ENCODE measurements at places on chromosomes 1 and 21.

DNA sequence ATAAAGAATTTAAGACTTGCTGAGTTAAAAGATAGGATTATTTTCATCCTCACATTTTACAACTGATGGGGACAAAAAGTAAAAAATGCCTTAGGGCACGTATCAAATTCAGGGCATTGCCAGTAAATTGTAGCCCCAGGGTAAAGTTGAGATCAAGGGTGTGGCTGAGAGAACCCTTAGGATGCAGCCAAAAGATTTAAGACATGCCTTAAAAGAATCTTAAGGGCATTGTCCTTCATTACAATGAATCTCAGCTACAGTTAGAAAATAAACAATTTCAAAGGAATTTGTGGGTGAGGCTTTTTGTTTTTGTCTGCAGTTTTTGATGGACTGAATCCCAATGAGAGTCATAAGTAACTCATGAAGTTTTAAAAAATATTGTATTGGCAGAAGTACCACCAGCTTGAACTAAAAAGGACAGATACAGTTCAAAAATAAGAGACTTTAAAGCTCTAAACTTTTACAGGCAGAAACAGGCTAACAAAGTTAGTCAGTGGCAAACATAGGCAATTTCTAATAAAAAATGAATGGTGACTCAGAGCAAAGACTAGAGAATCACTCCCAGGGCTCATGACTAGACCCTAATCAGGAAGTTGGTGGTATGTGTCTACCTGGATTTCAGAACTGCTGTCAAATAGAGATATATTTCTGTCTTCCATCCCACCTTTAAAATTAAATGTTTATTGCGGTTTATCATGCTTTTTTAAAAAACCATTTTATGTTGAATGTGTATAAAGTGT is 165.1 kb upstream of the SNX7 start:
- no peak for DNase-seq

DNA sequence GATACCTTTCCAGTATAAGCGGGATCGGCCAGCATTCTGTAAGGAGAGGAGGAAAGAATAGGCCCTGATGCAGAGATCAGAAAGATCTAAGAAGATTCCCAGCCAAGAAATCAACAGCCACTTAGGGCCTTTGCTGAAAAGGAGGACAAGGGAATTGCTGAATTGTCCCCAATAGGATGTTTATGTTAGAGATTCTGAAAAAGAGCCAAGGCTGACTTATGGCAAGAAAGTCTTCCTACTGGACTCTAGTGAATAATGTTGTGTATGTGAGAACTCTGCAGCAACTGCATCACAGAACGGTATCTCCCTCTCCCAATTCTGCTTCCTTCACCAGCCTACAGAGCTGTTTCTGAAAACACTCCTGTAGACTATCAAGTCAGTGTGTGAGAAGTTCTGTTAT is 298.0 kb upstream of the CXADR start:
- no peak for DNase-seq

- no peak for DNase-seq
Observed at GRCh38 chr1:70164350-70164749, 41.0 kb downstream of the LRRC40 start.

DNA sequence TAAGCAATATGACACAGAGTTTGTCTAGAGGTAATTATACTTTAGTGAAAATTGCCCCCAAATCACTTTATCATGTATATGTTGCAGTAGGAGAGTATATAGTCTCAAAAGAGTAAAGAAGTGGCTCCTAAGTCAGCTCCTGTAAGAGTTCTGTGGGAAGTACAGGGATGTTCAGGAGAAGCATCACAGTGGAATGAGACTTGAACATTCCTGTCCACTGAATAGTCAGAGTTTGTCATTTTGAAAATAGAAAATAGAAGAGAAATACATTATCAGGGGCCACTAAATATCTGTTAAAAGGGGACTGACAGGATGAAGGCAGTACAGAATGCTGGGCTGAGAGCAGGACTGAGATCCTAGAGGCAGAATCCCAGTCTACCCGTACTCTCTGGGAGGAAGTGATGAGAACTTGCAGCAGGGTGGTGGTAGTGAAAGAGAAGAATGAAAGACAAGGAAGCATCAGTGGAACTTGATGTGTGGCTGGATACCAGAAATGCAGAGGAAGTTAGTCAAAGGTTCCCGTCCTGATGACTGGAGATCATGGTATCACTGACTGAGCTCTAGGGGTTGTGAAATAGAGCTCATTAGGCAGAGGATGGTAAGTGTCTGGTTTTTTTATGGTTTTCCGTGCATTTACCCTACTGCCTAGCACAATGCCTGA is 153.4 kb downstream of the FMN2 start:
- no peak for DNase-seq

- no peak for DNase-seq
Observed at GRCh38 chr1:3159121-3159520, 90.1 kb downstream of the PRDM16 start.

DNA sequence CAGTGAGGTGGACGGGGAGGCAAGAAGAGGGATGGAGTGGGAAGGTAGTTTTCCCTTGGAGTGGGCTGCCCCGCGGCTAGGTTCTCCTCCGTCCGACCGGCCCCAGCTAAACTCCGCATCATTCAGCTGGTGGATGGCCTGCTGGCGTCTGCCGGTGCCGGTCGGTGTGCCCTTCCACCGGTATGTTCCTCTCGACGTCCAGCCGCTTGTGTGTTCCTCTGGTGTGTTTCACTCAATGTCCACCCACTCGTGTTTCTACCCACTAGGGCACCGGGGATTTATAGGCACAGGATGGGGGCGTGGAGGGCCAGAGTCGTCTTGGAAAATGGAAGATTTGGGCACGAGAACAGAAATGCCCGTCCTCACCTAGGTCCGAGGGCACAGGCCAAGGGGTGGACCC is 931.7 kb upstream of the B3GALT2 start:
- no peak for DNase-seq

DNA sequence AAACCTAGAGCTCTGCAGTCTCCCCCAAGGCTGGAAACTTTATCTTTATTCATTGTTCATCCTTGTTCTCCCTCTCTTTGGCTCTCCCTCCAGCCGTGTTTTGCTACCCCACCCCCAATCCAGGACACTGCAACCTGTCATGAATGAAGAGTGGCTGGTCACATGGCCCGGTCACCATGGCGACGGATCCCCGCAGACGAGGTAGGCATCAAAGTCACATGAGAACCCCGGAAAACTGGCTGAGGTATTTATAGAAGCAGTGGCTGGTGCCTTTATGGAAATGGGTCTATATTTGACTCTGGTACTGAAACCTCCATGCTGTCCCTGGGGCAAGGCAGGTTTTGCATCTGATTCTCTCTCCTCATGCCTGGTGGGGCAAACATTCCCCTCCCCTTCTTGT is 13.4 kb upstream of the SLC6A17 start:
- DNase-seq = peak; percentile 22

- DNase-seq = no peak
Observed at GRCh38 chr1:192476802-192477298, 98.7 kb upstream of the RGS1 start.

DNA sequence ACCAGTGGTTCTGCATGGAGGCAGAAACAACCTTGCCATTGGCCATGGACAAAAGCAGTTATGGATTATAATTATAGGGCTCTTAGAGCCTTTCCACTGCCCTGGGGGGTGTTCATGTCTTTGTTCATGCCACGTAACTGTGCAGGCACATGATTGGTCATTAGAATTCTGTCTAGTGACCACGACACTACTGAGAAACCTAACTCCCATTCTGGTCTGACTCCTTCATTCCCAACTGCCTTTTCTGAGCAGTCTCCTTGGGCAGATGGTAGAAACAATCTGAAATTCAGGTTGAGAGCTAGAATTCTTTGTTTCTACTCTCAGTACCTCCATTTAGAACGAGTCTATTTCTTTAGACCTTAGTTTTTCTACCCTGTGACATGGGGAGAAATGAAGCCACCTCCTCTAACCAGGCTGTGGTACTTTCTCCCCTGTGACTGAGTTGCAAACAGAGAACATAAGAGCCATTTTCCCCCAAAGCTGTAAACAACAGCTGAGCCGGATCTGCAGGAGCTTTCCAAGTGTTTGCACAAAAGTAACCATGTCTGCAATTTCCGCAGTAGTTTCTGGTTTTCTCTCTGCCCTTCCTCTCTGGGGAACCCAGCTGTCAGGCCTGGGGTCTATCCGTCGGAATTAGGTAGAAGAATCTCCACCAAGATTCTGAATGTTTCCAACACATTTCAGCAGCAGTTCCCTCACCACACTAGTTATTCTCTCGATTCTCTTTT is 37.7 kb upstream of the IPO9 start:
- no peak for DNase-seq

GRCh38 chr1:113874012-113874879 is 2.7 kb upstream of the PTPN22 start:
- no peak for DNase-seq

DNA sequence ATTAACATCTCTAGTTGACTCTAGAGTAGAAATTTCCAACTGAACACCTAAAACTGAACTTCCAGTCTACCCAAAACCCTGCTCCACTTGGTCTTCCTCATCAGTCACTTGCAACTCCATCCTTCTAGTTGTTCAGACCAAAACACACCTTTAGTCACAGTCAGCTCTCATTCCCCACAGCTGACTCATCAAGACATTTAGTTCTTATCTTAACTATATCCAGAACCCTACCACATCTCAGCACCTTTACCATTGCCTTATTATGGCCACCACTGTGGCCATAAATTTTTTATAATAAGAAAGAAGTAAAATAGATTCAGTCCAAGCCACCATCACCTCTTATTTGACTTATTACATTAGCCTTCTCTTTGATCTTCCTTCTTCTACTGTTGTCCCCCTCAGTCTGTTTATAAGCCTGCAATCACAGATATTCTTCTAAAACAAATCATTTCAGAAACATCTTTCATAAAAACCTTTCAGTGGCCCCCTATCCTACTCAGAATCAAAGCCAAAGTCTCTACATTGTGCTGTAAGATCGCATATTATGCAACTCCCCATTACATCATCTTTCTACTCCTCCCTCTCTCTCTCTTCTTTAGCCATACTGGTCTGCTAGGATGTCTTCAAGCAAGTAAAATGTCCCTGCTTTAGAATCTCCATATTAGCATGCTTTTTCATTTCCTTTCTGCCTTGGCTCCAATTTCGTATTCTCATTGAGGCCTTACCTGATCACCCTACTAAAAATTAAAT is 275.9 kb downstream of the LRRC40 start:
- DNase-seq = no peak

GRCh38 chr1:22190731-22191130 is 47.8 kb upstream of the WNT4 start:
- no peak for DNase-seq

GRCh38 chr1:20354610-20355009 is 63.9 kb downstream of the VWA5B1 start:
- DNase-seq = no peak

DNA sequence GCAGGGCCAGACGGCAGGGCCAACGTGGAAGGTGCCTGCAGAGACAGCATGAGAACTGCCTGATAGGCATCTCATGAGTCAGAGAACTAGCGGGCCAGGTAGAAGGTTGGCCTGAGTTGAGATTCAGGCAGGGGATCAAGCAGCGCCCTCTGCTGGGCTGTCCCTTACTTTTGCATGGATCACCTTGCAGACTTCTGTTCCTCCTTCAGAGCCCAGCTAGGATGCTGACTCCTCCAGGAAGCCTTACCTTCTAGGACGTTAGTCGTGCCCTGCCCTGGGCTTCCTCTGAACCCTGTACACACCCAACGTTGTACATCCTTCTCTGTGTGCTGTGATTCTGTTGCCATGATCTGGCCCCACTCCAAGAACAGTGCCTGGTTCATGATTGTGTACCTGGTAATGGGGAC is 231.3 kb upstream of the VAMP3 start:
- no peak for DNase-seq

DNA sequence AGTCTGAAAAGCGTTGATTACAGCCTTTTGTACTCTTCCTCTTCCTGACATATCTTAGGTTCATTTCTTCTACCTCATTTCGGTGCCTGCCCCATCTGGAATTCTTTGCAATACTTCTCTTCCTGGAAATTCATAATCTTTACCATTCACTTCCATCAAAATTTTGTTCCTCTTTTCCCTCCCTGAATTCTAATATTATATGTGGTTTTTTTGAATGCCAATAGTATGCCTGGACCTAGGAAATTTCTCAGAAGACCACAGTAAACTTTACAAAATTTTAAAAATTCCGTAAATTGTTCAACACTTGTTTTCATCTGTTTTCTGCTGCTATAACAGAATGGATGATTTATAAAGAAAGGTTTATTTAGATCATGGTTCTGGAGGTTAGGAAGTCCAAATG is 76.8 kb downstream of the MAP3K7CL start:
- DNase-seq = no peak

GRCh38 chr1:202806845-202807450 is 1.3 kb downstream of the KDM5B start:
- DNase-seq = peak; percentile 40

DNA sequence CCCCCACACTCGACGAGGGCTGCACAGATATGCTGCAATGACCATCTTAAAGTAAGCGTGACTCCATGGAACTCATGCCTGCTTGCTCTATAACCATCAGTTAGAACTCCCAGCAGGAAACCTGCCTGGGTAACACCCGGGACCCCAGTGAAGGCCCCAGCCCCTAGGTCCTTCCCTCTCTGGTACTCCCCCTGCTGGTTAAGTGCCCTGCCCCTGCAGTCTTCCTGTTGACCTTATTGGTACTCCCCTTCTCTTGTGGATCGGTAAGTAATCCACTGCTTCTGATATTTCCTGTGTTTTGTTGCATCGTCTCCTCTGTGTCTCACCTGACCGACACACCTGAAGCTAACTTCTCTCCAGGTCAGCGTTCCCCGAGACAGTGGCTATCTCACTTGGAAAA is 104.8 kb upstream of the COG2 start:
- no peak for DNase-seq
